Cortex of kidney (tissue), 1 donor: ENCODE measurements at places on chromosomes 4 and X.

- no peak for DNase-seq
Observed at GRCh38 chr4:189504220-189504619, 436.5 kb upstream of the FRG1 start.

DNA sequence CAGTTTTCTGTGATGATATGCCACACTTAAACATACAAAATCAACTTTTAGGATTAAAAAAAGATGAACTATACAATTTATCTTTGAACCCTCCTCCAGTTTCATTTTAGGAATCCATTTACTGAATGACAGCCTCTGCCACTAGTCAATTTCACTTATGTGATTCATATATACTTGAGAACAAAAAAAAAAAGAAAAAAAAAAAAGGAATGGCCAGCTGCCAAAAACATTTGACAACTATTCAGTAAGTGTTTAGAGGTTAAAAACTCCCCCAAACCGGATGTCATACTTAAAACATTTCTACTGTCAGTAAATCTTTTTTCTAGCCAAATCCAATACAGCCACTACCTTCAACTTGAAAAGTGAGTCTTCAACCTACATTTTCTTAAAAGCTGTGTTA is 266.7 kb upstream of the MAGEB2 start:
- DNase-seq: no peak

GRCh38 chrX:119565107-119565663 is at the start of gene STEEP1:
Gene STEEP1 (minus strand): TSS chrX:119565409. CDS start chrX:119565355, 54 bp downstream.
- no peak for DNase-seq

GRCh38 chr4:39259571-39260330 is 77.4 kb downstream of the WDR19 start:
- no peak for DNase-seq

GRCh38 chr4:52657292-52657617 is 1.8 kb downstream of the USP46 start:
- no peak for DNase-seq

GRCh38 chrX:63747331-63747730 is 37.7 kb downstream of the ARHGEF9 start:
- DNase-seq: no peak

GRCh38 chr4:117378942-117379341 is 293.6 kb upstream of the TRAM1L1 start:
- no peak for DNase-seq

DNA sequence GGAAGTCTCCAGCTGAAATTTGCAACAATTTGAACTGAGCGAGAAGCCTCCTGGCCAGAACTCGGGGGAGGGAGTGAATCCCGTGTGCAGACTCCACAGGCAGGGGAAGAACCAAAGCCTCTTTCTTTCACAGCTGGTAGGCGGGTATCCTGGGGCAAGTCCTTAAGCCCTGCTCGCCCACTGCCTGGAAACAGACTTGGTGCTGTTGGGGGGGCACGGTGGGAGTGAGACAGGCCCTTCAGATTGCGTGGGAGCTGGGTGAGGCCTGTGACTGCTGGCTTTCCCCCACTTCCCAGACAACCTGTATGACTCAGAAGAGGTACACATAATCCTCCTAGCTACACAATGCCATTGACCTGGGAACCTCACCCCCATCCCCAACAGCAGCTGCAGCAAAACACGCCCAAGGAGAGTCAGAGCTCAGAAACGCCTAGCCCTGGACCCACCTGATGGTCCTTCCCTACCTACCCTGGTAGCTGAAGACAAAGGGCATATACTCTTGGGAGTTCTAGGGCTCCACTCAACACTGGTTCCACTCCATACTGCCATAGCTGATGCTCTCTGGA is 22.4 kb upstream of the RLIM start:
- DNase-seq: no peak

GRCh38 chr4:70808151-70808550 is 31.5 kb downstream of the GRSF1 start:
- DNase-seq: no peak

DNA sequence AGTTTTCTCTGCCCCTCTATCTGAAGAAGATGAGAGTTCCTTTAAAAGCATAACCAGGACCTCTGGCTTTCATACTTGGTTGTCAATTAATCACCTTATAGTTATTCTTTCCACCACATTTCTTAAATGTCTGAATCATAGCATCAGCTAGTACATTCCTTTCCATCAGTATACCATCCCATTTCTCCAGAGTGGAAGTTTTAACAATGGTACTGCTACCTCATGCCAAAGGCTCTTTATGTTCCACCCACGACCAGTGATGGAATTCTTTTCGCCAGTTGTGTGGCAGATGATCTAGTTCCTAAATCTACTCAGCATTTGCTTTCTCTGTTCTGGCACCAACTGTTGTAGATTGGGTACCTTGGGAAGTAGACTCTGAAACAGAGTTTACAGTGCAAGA is 379.8 kb downstream of the ZNF674 start:
- no peak for DNase-seq

DNA sequence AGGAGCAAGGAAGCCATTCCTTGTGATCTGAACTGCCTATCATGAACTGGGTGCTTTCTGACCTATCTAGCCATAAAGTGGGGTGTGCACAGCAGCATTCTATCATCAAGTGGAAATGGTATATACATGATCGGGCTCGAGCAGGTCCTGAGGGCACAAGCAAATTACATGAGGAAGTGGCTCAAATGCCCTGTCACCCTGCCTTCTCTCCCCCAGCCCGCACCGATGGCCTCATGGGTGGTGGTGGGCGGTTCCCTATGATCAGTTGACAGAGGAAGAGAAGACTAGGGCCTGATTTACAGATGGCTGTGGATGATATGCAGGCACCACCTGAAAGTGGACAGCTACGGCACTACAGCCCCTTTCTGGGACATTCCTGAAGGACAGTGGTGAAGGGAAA is 46.3 kb upstream of the BCLAF3 start:
- no peak for DNase-seq

- no peak for DNase-seq
Observed at GRCh38 chr4:148651991-148652390, 209.8 kb upstream of the NR3C2 start.

GRCh38 chrX:53089925-53090324 is 4.0 kb upstream of the KANTR start:
- DNase-seq: no peak

- no peak for DNase-seq
Observed at GRCh38 chr4:96312046-96312685, 472.3 kb downstream of the PDHA2 start.
